ENCODE measurements at places on chromosomes 5 and 9. TPM values are rescaled to one million over a fixed set of nuclear protein-coding genes. Genes with fewer than 3 reads are reported as not detected.

DNA sequence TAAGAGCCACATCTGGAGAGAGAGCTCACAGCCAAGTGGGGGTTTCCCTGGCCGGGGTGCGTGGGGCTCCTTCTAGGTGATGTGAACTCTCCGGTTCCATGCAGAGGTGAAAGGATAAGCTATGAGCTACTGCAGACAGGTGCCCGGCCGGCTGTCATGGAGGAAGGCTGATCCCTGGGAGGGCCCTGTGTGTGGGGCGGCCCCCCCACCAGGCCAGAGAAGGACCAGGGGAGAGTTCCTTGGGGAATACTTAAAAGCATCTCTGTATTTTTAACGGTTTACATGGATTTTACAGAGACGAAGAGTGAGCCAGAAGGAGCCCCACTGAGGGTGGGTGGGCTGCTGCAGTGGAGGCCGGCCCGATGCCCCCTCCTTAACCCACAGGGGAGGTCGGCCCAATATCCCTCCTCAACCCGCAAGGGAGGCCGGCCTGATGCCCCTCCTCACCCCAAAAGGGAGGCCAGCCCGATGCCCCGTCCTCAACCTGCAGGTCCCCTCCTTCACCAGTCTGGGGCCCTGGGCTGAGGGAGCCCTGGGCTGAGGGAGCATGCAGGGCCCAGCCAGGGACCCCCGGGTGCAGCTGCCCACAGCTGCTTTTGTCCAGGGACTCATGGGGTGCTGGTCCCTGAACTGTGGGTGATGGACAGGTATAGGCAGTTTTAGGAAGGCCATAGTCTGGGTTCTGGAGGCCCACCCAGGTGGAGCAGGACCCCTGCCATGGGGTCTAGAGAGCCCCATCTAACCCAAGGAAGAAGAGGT lies 31.9 kb downstream of the MRPL36 start:
- H3K4me3 ChIP-seq = no peak overlapping the region
- no peak overlapping the region for H3K27ac ChIP-seq
- H3K36me3 ChIP-seq = peaks cover 2% of the 10 kb centered on the region
- peaks cover 3% of the 10 kb centered on the region for H3K4me1 ChIP-seq

- peaks cover 2% of the 10 kb centered on the region for H3K27me3 ChIP-seq
- H3K4me1 ChIP-seq = no peaks in the 10 kb centered on the region
- H3K4me3 ChIP-seq = no peak overlapping the region
- DNase-seq = no peak
- H3K36me3 ChIP-seq = no peaks in the 10 kb centered on the region
Observed at GRCh38 chr9:117258184-117258866, 156.5 kb downstream of the ASTN2 start.

GRCh38 chr9:80156756-80157472 lies 585.1 kb downstream of the TLE4 start:
- no peak overlapping the region for H3K4me3 ChIP-seq
- DNase-seq = no peak
- no peaks in the 10 kb centered on the region for H3K27me3 ChIP-seq
- no peaks in the 10 kb centered on the region for H3K36me3 ChIP-seq

Gene OR1Q1
- 1.5 TPM for total RNA-seq

DNA sequence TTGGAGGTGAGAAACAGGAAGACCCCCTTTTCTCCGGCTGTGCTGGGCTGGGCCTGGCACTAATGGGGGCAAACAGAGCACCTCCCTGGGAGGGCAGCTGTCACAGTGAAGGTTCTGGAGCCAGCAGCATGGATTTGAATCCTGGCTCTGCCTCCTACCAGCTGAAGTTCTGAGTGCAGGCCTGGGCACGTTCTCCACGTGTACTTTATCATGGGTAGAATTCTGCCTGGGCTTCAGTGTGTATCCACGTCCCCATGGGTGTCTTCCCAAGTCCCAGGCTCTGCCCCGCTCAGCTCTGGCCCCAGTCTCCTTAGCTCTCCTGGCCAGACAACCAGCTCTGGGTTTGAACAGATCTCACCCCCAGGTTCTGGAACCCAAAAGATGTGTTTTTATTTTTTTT lies 223.2 kb downstream of the PBX3 start:
- H3K27me3 ChIP-seq = no peaks in the 10 kb centered on the region
- no peak overlapping the region for H3K27ac ChIP-seq
- H3K36me3 ChIP-seq = peaks cover 13% of the 10 kb centered on the region
- H3K4me1 ChIP-seq = no peaks in the 10 kb centered on the region

DNA sequence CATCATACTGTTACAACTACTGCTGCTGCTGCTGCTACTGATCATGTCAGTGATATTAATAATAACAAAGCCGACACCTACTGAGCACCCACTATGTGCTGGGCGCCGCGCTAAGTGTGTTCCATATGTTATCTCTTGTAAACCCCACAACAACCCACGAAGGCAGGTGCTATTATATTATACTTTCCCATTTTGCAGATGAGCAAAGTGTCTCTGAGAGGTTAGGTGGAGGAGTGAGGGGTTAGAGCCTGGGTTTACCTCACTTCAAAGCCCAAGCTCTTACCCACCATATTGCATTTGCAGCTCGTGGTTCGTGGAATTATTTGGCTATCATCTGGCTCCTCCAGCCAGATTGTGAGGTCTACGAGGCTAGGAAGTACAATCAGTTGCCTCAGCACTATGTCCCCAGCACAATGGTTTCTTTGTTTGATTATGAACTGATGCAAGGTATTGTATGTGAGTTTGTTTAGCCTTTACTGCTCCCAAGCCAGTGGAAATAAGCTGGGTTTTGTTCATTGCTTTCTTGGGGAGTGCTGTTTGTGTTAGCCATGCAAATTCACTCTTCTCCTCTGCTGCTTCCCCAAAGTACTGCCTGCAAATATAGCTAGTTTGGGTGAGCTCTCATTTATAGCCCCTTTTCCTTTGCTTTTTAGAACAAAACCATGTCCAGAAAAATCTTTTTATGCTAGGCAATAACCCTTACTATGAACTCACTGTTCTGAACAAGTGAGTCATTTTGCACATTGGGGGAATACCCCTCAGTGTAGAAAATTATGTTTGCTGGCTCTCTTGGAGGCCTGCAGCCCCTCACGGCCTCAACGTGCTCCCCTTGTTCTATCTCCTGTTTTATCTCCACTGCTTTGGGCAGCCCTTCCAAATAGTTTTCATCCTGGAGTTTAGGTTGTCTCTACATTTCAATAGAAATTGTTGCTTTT lies 47.9 kb downstream of the ALG2 start:
- H3K27ac ChIP-seq = no peak overlapping the region
- H3K4me3 ChIP-seq = no peak overlapping the region
- H3K36me3 ChIP-seq = no peaks in the 10 kb centered on the region
- peaks cover 1% of the 10 kb centered on the region for H3K4me1 ChIP-seq
- no peak for DNase-seq

Measured in naive thymus-derived CD8-positive, alpha-beta T cell (primary cell).